ENCODE measurements at places on chromosomes 4 and X. TPM values are rescaled to one million over a fixed set of nuclear protein-coding genes. Genes with fewer than 3 reads are reported as not detected.

DNA sequence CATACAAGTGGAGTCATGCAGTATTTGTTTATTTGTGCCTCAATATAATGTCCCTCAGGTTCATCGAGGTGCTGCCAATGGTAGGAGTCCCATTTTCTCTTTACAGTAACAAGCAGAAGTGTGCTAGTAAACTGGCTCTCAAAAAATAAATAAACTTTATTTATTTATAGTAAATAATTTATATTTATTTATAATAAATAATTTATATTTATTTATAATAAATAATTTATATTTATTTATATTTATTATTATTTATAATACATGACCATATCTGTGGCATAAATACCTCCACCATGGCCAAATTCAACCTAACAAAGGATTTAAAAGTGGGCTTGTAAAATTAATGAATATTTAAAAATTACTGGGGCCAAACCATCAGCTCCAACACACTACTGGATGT, 464.9 kb upstream of the NWD2 start:
- DNase-seq: no peak

The NRK gene
- polyA plus RNA-seq: 15.5 TPM

DNA sequence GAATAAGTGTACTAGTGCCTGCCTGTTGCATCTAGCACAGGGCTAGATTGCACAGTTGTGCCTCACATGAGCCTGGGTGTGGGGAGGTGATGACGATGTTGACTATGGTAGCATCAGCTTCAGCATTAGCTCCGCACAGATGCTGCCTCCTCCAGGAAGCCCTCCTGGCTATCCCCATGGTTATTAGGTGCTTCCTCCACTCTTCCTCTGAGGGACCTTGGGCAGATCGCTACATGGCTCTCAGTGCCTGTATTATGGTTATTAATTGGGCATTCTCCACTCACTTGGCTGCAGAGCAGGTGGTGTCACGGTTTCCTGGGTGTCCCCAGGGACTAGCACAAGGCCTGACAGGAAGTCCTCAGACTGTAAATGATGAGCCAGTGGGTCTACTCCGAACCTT, 325.6 kb downstream of the ARHGAP10 start:
- DNase-seq: no peak

- DNase-seq: no peak
These were observed 85.5 kb upstream of the TET2 start for GRCh38 chr4:105061136-105061696.

- no peak for DNase-seq
These were observed 106.1 kb upstream of the HS3ST1 start for GRCh38 chr4:11534623-11535302.
